ENCODE measurements at places on chromosomes 1 and 21.

GRCh38 chr1:229884765-229885164 is 182.3 kb upstream of the GALNT2 start:
- no peak for DNase-seq

GRCh38 chr1:163970699-163971098 is 588.3 kb upstream of the PBX1 start:
- no peak for DNase-seq

- DNase-seq, result no peak
Observed at GRCh38 chr1:92837062-92837461, 5.2 kb downstream of the RPL5 start.

- DNase-seq, result no peak
Observed at GRCh38 chr1:183734543-183735036, 70.3 kb upstream of the RGL1 start.
